ENCODE measurements at places on chromosomes 1 and 21.

GRCh38 chr1:151817353-151817730 is 12.1 kb upstream of the LINGO4 start:
- no peak for DNase-seq

DNA sequence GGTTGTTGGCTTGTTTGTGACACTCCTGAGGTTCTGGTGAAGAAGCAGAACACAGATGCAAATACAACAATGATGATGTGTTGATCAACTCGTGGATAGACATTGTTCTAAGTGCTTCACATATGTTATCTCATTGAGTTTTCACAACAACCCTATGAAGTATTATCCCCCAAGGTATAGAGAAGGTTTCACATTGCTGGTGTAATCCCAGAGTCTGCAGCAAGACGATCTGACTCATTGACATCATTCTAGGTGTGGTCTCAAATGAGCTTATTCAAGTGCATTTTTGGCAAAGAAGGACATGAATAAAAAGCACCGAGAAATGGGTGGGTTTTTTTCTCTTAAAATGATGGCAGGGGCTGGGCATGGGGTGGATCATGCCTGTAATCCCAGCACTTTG is 64.1 kb upstream of the SCAF4 start:
- no peak for DNase-seq

DNA sequence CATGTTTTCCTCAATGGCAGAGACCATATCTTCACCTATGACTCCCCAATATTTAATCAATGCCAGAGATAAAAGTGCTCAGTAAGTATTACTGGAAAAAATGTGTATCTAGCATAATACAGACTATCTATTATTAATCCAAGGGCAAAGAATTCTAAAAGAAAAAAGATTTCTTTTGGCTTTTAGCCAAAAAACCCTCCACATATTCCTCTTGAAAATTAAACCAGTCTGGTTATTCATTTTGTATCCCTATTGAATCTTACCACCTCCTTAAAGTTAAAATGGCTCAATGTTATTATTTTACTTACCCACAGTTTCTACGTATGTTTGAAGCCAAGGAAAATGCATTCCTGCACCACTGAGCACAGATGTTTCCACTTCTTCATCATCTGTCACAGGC is 1.6 kb downstream of the TAF1A start:
- no peak for DNase-seq

DNA sequence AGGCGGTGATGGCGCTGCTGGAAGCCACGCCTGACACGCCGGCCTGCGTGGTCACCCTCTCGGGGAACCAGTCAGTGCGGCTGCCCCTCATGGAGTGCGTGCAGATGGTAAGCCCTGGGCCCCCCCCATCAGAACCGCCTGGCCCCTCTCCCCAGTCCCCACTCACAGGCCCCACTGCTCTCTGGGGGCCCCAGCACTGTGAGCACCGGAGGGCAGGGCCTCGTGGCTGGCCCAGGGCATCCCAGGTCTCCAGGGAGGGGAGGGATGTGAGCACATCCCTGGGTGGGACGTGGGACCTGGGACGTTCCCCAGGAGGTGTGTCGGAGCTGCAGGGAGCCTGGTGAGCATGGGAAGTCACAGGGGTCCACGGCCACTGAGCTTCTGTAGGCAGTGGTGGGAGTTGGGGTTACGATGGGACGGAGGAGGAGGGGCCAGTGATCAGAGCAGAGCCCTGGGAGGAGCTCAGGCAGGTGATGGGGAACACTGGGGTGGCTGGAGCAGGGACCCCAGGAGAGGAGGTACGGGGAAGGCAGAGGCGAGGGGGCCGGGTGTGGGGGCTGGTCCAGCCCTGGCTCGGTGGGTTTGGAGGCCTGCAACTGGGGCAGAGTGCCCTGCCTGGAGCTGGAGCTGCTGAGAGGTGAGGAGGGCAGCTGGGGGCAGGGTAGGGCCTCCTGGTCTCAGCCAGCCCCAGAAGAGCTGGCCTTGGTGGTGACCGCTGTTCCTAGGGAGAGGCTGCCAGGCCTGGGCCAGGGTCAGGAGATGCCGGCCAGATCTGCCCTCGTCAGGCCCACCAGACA is 18.8 kb downstream of the PFKL start:
- no peak for DNase-seq

GRCh38 chr21:45588871-45589491 is 46.7 kb upstream of the SLC19A1 start:
- DNase-seq = no peak

- no peak for DNase-seq
These were observed 400.5 kb downstream of the MATN1 start for GRCh38 chr1:30322859-30323257.

DNA sequence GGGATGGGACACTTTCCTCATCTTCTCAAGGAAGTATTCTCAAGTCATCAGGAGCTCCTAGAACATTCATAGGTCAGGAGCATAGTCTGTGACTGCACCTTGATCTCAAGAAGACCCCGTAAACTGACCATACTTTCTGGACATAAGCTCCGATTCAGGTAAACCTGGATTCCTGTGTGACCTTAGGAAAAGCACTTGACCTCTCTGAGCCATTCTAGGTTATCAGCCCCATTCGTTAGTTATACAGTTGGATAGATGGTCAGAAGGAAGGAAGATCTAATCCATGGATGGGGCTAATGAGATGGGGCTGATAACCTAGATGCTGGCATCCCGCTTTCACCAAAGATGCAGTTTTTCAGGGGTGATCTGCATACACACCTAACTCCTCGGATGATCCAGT is 114.3 kb downstream of the EPHB2 start:
- DNase-seq = no peak

DNA sequence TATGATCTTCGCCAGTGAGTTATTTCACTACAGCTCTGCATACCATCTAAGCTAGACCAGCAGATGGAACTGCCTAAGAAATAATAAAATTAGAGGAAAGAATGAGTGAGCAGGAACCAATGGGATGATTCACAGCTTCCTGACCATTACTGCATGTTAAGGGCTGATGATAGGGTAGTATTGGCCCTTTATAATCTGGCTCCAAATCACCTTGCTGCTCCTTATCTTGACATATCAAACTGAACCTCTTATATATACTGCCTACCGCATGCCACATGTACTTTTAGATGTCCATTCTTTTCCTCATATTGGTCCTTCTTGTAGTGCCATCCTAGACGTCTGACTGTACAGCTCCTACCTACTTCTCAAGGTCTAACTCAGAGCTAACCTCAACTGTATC is 524.4 kb downstream of the DPYD start:
- no peak for DNase-seq

DNA sequence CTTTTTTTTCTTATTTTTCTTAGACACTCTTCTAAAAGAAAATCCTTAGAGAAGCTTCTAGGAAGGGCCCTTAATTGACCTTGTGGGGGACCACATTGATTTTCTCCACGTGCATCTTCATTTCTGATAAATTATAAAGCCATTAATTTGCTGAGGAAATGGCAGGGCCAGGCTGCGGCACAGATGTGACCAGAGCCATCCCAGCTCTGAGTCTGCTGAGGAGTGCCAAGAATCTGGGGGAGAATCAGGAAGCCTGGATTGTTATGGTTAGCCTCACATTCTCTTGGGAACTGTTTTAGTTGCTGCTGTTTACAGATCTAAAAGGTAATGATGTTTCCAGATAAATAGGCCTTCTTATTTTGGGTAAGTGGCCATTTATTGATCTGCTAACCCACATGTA is 16.2 kb downstream of the PROX1 start:
- DNase-seq = no peak

- no peak for DNase-seq
These were observed 106.5 kb downstream of the HLCS start for GRCh38 chr21:36859744-36860501.

GRCh38 chr1:69305621-69306020 is 262.1 kb upstream of the LRRC7 start:
- no peak for DNase-seq

DNA sequence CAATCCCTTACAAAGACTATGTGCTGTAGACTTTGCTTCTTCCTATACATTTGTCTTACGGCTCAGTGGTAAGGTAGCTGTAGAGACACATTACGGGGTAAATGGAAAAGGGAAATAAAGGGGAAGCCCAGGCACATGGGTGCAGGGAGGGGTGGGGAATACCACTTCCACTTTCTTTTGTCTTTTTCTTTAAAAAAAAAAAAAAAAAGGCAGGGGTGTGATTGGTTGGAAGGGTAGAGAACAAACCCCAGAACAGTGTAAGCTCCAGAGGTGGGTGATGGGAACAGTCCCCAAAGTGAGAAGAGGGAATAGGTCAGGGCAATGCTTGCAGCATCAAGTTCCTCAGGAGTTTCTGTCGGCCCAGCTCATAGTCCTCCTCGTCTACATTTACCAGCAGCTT is 3.9 kb downstream of the NIT1 start:
- DNase-seq = no peak

GRCh38 chr1:61084491-61085031 is 2.2 kb downstream of the NFIA start:
- no peak for DNase-seq

- no peak for DNase-seq
These were observed 76.3 kb upstream of the ZRANB2 start for GRCh38 chr1:71157151-71157550.

GRCh38 chr1:67560580-67561255 is 124.3 kb upstream of the GADD45A start:
- no peak for DNase-seq

GRCh38 chr1:64579767-64580166 is 109.8 kb downstream of the CACHD1 start:
- no peak for DNase-seq

DNA sequence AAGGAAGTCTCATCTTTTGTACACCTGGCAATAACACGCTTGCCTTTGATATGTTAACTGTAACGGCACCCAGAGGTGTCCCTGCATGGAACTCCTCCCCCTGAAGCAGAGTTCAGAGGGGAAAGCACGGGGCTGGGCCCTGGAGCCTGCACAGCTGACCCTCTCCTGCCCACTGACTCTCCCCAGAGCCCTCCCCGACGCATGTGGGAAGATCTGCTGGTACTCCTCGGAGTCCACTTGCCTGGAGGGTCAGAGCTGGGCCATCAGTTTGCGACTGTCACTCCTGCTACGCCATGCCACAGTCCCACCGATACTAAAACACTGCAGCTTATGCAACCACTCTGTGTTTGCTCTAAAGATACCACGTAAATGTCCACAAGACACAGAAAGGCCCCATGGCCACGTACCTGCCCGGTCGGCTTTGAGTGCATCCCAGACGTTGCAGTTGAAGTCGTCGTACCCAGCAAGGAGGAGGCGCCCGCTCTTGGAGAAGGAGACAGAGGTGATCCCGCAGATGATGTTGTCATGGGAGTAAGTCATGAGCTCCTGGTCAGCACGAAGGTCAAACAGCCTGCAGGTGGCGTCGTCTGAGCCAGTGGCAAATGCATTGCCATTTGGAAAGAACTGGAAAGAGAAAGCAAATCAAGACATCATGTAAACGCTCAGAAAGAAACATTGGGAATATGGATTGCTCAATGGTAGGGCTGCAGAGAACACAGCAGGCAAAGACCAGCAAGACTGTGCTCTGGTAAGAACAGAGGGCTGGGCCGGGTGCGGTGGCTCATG is 10.6 kb upstream of the NADK start:
- DNase-seq = no peak

DNA sequence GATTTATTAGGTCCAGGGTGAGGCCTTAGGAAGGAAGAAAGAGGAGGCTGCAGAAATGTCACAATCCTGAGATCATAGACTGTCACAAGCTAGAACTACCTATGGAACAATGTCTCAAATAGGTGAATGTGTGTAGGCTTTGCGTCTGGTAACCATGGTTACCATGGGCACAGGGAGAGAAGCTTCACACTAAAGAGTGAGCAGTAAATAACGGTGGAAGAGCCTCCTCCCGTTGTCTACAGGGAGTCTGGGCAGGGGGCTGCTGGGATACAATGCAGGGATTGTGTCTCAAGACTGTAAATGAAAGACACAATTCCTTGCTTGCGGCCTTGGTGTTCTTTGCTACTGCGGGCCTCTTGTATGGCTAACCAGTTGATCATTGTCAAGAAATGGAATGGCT is 28.2 kb upstream of the KCNJ6 start:
- no peak for DNase-seq

DNA sequence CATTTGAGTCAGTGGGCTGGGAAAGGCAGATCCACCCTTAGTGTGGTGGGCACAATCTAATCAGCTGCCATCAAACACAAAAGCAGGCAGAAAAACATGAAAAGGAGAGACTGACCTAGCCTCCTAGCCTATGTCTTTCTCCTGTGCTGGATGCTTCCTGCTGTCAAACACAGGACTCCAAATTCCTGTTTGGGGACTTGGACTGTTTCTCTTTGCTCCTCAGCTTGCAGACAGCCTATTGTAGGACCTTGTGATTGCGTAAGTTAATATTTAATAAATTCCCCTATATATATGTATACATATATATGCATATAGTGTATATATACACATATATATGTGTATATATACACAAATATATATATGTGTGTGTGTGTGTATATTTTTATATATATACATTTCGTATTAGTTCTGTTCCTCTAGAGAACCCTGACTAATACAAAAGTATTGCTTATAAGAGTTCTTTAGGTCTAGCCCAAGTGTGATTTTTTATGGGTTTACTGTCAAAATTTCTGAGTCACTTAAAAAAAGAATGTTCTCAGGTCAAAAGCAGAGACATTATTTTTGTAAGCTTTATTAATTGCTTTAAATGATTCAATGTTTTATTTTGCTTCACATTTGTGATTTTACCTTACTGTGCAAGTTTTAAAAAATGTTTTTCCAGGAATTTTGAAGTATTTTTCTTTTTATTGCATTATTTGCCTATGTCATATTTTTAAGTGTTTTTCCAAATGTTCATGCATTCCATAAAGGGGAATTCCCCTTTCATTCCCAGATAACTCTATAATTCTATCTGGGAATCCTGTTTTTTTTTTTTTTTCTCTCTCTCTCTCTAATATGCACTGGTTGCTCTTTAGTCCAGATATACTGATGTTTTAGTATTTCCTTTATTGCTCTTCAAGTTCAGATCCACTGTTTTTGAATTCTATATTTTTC is 92.1 kb upstream of the ADAMTS5 start:
- DNase-seq = no peak

DNA sequence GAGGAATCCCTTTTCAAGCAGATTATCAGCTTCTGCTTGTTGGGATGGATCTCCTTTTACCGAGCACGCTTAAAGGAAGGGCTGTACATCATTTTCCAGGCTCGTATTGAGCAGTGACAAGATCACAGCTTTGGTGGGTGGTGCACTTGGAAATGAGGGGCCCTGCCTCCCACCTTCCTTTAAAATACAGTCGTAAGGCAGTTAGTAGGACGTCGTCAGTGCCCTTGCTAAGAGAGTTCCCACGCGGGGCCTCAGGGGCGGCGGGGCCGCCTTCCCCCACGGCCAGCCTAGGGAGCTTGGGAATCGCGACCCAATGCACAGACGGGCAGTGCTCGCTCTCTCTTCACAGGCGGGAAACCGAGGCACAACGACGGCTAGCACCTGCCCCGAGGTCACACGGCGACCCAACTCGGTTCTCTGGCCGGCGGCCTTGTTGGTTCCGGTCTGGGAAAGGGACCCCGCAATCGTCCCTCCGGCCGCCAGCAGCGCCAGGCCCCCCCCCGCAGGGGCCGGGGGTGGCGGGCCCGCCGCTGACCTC is 58.6 kb downstream of the H3-3A start:
- no peak for DNase-seq

DNA sequence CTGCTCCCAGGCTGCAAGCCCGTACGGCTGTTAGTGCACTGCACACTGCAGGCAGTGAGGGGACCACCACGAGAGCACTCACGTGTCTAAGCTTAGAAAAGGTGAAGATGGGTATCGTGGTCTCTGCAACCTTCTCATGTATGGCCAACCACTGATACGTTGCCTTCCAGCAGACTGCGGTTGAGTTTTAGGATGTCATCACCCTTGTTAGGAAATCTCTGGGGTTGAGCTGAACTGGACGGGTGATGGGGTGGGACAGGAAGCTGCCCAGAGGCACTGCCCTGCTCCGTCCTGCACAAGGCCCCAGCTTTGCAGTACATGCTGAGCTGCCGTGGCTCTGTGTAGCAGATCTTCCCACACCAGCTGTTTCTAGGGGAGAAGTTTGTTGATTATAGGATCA is 43.3 kb downstream of the FAAP20 start:
- no peak for DNase-seq
